ENCODE measurements at places on chromosomes 3 and 15.

- no peak for DNase-seq
Observed at GRCh38 chr3:194573680-194574437, 59.4 kb downstream of the TMEM44 start.

GRCh38 chr3:194758716-194759115 lies 73.0 kb downstream of the FAM43A start:
- DNase-seq = no peak

GRCh38 chr3:16452261-16452660 lies 61.2 kb downstream of the RFTN1 start:
- DNase-seq = no peak

DNA sequence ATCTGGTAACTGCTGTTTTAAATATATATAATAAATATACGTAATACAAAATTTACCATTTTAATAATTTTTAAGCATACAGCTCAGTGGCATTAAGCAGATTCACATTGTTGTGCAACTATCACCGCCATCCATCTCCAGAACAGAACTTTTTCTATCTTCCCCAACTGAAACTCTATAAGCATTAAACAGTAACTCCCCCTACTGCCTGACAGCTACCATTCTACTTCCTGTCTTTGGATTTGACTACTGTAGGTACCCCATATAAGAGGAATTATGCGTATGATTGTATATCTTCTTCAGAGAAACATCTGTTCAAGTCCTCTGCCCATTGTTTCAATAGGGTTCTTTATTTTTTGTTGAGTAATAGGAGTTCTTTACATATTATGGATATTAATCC lies 36.8 kb downstream of the EID1 start:
- DNase-seq = no peak

Data from left renal pelvis (tissue), 4 donors.